Fibroblast of the aortic adventitia (primary cell): ENCODE measurements at places on chromosomes 1 and 21.

DNA sequence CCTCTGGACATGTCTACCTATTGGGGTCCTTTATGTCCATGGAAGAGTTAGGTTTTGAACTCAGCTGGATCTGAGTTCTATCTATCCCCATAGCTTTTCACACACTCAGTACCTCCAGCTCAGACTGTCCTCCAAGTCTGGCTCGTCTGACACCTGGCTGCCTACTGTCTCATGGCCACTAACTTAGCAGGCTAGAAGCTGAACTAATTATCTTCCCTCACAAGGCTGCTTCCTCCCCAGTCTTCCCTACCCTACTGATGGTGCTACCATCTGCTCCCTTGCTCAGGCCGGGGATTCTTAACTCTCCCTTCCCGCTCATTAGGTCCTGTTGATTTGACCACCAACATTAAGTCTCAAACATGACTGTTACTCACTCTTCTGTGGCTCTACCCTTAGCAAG is 13.4 kb downstream of the VANGL2 start:
- DNase-seq, result no peak

GRCh38 chr1:199089393-199090122 is 450.7 kb downstream of the PTPRC start:
- DNase-seq, result no peak

- no peak for DNase-seq
Measured at GRCh38 chr1:8908388-8909151, 30.1 kb upstream of the ENO1 start.

DNA sequence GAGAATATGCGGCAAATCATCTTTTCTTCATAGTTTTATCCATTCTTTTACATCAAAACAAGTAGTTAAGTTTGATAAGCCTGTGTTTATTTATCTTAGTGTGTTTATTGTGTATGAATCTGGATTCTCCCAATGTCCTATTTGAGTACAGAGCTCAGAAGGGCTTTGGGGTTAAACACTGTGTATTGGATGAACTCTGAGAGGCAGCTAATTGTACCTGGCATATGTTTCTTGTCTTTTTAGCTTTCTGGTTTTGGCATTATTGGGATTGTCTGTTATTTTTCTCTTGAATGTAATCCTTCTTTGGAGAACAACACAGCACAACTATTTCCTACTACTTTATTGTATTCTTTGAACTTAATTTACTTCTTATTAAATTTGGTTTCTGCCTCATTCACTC is 906.9 kb downstream of the ADGRL2 start:
- DNase-seq, result no peak

DNA sequence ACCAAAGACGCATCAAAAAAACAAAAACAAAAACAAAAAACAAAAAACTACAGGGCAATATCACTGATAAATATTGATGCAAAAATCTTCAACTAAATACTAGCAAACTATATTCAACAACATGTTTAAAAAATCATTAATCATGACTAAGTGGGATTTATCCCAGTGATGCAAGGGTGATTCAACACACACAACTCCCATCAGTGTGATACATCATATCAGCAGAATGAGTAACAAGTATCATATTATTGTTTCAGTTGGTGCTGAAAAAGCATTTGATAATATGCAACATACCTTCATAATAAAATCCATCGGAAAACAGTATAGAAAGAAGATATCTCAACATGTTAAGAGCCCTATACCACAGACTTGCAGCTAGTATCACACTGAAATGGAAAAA is 953.0 kb downstream of the AMY1C start:
- DNase-seq, result no peak

GRCh38 chr21:29332461-29333362 is 34.0 kb downstream of the BACH1 start:
- peak; percentile 41 for DNase-seq

- no peak for DNase-seq
Measured at GRCh38 chr1:161251579-161251978, 7.0 kb upstream of the PCP4L1 start.

DNA sequence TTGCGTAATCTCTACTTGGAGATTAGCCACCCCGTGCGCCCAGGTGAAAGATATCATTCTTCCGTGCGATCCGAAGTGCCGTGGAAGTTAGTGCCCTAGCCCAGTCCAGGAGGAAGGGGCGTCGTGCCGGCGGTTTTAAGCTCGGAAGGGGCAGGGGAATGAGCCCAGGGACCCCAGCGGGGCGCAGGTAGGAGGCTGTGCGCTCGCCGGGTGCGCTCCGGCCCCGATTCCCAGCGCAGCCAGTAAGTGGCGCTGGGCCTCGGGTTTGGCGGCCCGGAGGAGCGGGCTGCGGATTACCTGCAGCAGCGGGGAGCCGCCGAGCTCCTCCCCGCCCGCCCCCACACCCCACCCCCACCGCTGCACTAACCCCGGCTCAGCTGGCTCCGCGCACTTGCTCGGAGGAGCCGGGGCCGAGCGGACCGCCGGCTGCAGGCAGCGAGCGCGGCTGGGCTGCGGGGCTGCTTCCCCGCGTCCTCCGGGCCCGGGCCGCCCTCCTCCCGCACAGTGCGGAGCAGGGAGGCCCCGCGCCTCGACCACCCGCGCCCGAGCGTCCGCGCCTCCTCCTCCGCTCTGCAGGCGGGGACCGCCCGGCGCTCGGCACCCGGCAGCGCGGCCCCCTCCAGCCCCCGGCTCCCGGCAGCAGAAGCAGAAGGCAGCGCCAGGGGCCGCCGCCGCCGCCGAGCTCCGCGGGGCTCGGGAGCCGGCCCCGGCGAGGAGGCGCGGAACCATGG is at the start of gene RYR2:
TSS of gene RYR2 (plus strand) at position 390 of the 731 bp plus-strand sequence. CDS start at position 728, 338 bp downstream.
- DNase-seq, result no peak

- DNase-seq, result no peak
Measured at GRCh38 chr1:24481101-24481500, 21.5 kb upstream of the RCAN3 start.

DNA sequence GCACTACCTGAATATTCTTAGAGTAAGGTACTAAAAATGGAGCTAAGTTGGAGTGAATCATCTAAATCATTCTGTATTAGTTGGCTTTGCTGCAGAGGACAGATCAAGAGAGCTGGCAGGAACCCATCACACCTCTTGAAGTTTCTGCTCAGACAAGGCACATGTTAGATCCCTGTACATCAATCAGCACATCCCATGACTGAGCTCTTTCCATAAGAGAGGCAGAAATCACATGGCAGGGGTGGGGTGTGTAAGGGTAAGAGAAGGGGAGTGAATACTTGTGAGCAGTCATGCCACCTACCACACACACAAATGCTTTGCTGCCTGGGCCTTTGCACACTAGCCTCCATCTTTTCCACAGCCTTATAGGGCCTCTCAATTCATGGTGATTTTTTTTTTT is 214.4 kb downstream of the SLC35F3 start:
- no peak for DNase-seq

DNA sequence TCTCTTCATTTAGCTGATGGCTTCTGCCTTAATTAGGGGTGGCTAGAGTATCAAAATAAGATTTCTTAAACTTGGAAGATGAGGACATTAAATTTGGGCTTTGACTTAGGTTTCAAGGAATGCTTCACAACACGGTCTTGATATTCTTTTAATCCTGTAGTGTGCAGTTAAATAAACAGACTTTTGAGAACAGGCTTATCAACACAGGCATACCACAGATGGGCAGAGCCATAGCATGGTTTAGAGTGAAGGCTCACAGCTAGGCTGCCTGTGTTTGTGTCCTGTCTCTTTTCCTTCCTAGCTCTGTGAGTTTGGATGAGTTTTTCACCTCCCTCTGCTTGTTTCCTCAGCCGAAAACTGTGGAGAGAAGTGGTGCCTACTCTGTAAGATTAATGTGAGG is 102.3 kb upstream of the IPO9 start:
- DNase-seq, result peak; percentile 46

DNA sequence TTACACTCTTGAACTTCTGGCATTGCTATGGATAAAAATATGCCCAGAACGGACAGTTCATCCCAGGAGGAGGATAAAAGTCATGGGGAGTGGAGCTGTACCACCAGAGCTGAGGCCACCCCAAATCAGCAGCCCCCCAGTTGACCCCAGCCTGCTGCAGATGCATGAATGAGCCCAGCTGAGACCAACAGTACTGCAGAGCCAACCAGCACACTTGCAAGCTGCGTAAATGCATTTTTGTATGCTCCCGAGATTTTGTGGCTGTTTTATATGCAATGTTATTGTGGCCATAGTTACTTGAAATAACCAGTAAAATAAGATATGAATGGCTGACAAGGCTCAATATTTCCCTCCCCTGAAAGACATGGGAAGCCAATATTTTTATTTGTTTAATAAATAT is 264.6 kb downstream of the DUSP10 start:
- no peak for DNase-seq

DNA sequence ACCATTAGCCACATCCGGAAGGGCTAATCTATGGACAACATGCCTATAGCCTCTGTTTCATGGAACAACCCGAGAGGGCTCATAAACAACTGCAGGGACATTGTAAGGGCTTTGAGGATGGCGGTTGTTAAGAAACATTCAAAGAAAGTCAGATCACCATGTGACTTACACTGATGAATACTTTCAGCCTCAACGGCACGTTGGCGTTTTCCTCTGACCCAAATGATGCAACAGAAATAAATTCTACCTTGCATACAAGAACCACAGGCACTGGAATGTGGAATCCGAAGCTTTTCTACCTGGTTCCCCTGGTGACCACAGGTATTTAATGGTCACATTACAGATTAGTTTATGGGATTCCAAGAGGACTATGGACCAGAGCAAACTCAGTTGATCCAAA is 107.0 kb downstream of the CLIC6 start:
- DNase-seq, result no peak

GRCh38 chr1:222057162-222057561 is 315.3 kb upstream of the DUSP10 start:
- DNase-seq, result no peak

DNA sequence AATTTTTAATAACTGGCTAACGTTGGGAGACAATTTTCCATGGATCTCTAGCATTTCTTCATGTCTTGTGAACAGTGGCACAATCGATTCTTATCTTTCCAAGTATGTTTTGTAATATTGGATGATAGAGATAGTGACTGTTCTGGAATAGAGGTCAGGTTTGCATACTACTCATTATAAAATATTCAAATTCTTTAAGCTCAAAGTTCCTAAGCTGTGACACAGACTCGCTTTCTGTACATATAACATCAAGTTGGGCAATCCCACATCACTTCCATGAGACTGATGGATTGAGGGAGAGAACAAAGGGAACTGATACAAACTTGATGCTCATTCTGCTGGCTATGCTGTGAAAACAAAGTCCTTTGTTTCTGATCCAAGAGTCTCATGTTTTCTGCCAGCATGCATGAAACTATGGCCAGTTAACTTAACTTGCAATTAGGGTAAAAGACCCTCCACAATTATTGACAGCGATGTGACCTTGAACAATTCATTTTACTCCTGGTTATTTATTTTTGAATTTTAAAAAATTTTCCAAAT is 392.4 kb downstream of the TTLL7 start:
- no peak for DNase-seq

GRCh38 chr1:12296623-12297022 is 66.8 kb downstream of the VPS13D start:
- DNase-seq, result peak; percentile 75

DNA sequence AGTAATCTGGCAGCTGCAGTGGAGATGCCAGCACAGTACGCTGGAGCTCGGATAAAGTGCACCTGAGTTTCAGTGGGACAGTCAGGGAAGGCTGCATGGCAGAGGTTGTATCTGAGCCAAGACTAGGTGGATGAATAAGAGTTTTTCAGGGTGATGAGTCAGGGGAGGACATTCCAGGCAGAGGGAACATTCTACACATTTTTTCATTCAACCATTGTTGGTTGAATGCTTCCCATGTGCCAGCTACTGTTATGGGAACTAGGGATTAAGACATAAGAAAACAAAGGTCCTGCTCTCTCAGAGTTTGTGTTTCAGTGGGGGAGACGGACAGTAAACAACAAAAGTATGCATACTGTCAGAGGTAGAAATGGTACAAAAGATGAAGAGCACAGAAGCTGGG is 5.2 kb downstream of the LEPR start:
- peak; percentile 75 for DNase-seq

DNA sequence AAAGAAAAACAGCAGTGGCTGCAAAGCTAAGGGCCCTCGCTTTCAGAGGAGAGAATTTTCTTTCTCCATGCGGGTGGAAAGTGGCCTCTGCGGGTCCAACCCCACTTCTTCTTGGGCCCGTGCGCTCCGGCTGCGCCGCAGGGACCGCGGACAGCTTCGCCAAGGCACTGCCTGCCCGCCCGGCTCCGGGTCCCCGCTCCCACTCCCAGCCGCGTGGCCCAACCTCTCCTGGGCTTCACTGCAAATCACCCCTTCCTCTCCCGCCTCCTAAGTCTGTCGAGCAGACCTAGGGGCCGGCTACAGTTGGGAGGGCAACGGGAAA is 1.0 kb upstream of the RUNX3 start:
- no peak for DNase-seq
